ENCODE measurements at places on chromosomes 13 and 19. TPM values are rescaled to one million over a fixed set of nuclear protein-coding genes. Genes with fewer than 3 reads are reported as not detected.

DNA sequence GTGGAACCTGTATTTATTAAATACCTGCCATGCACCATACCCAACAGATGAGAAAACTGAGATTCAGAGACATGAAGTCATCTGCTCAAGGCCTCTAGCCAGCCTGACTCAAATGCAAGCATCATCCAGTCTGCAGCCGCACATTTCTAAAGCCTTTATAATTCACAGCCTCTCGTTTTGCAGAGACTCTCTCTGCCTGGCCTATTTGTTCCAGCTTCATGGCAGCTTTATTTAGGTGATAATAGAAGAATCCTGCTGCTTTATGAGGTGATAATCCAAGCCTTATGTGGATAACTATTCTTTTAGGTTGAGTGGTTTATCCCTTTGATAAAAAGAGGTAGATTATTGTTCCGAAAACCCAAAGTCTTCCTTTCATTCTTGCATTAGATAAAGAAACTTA is 58.4 kb downstream of the OXGR1 start:
- no peak for DNase-seq

DNA sequence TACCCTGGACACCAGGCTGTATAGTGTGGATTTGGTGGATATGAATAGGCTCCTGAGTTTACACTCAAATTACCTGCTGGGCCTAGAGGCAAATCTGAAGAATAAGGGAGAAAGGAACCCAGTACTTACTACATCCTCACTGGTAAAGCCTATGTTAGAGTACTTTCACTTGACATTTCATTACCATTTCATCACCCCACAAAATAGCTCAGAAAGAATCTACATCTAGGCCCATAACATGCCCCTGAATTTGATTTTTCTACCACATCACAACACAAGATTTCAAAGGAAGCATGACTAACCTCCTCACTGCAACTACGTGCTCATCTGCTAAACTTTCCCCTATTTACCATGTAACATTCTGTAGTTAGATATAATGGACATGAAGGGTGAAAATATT is 43.3 kb downstream of the VWA8 start:
- DNase-seq, result no peak

DNA sequence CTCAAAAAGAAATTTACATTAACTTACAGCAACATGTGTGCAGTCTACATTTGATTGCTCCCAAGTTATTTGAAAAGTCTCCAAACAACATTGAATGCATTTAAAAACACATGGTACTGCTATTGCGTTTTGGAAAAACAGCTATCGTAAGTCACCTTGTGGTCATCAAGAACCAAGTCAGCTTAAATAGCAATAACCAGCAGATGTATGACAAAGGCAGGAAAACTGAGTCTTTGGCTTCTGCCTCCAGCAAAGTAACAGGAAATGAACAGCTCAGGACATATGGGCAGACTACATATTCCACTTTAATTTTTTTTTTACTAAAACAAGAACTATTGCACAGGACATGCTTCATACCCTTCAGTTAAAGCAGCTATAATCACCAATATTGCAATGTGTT is 580.6 kb upstream of the SPRY2 start:
- no peak for DNase-seq

- peak; percentile 70 for DNase-seq
Observed at GRCh38 chr13:20495087-20496023, 30.3 kb downstream of the CRYL1 start.

GRCh38 chr19:42363614-42364346 is 26.3 kb downstream of the CNFN start:
- DNase-seq, result no peak

DNA sequence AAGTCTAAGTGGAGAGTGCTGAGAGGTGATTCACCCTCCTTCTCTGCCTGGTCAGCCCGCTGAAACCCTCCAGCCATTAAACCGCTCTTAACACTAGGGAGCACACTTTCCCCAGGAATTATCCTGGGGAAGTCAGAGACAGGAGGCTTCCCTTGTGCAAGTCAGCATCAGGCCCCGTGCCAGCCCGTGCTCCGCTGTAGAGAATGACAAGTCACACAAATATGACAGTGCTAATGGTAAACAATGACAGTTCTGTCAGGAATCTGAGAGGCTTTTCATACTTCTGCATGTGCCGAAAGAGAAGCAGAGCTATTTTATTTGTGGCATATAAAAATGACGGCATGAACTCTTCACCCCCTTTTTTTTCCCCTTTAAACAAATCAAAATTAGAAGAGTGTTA is 816.9 kb upstream of the SLC10A2 start:
- DNase-seq, result no peak

DNA sequence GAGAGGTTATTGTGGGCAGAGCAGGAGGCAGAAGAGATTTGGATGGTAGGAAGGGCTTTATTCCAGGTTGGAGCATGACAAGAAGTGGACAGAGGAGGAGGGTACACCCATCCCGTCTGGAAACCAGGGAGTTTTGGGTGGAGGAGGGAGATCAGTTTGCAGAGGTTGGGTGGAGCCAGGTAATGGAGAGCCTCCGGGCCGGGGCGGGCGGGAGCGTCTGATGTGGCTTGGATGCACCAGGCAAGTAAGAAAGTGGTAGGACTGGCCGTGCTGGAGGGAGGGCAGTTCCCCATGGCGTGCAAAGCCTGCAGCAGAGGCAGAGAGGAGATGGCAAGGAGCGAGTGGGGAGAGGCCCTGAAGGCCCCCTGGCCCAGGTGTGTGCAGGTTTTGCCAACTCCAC is 10.9 kb downstream of the IGFLR1 start:
- no peak for DNase-seq

Gene ADAMTSL5
- 3.6 TPM for total RNA-seq

- no peak for DNase-seq
Observed at GRCh38 chr13:37369616-37370015, 229.0 kb downstream of the POSTN start.

DNA sequence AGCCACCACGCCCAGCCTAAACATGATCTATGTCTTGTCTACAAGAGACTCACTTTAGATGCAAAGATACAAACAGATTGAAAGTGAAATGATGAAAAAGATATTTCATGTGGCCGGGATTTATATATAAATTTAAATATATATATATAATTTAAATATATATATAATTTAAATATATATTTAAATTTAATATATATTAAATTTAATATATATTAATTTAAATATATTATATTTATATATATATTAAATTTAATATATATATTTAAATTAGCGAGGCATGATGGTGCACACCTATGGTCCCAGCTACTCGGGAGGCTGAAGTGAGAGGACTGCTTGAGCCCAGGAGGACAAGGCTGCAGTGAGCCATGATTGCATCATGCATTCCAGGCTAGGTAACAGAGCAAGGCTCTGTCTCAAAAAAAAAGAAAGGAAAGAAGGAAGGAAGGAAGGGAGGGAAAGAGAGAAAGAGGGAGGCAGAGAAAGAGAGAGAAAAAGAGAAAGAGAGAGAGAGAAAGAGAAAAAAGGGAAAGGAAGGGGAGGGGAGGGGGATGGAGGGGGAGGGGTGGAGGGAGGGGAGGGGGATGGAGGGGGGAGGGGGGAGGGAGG is 7.0 kb upstream of the EVI5L start:
- DNase-seq, result no peak

DNA sequence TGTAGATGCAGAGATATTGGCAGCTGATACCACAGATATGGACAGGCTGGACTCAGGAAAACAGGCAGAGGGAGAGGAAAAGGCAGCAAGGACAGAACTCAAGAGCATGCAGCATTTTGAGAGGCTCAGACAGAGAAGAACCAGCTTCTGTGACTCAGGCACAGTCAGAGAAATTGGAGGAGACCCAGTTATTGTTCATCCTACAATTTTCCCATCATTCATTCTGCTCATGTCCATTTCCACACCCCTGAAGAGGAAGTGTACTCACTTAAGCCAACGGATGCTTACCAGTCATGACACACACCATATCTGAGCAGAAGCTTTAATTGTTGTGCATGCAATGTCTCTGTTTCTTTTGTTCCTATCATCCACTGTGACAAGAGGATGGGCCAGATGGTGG is 359.8 kb upstream of the HTR2A start:
- no peak for DNase-seq

GRCh38 chr13:76745261-76746200 is 140.7 kb downstream of the KCTD12 start:
- DNase-seq, result no peak

Gene ARL11
- 0.50 TPM for total RNA-seq

Gene SLC46A3
- 18.9 TPM for total RNA-seq

DNA sequence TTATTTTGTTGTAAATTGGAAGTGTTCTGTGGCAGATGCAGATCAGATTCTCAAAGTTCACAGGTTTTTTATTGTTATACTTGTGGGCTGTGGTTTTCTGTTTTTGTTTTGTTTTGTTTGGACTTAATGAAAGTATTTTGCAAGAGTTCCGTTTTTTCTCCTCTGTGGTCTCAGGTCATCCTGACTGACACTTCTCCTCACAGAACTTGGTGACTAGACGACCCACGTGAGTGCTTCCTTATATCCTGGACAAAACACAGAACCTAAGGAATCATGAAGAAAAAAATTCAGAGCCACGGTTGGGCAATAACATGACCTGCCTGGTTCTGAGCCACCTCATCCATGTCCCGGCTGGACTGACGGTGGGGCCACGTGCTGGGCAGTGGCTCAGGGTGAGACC is 2.5 kb upstream of the RFPL4AL1 start:
- DNase-seq, result no peak

DNA sequence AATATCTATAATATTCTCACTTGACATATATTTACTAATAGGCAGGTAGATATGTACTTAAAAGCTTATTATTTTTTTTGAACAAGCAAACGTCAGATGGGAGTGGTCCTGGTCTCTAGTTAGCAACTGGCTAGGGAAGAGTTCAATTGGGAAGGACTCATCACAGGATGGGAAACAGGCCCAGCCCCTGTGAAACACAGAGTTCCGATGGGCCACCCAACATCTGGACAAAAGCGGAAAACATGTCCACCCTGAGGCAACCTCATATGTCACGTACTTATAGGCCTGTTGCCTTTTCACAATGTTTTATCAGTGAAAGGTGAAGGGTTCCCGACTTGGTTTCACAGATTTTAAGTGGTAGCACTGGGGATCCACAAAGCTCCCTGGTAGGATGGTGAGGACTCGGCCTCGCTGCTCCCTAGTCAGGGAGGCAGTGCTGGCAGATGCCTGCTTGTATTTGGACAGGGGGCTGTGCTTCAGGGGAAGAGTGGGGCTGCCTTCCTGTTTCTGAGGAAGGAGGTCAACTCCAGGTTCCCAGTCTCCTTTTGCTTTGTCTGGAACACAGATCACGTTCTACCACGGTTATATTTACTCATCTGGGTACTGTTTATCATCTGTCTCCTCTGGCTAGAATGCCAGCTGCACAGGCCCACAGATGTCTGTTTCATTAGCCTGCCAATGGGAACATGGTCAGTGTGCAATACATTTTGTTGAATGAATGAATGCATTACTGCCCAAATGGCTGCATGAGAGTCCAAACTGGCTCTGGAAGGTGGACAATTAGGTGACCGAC is 49.4 kb upstream of the SLC15A1 start:
- DNase-seq, result no peak

DNA sequence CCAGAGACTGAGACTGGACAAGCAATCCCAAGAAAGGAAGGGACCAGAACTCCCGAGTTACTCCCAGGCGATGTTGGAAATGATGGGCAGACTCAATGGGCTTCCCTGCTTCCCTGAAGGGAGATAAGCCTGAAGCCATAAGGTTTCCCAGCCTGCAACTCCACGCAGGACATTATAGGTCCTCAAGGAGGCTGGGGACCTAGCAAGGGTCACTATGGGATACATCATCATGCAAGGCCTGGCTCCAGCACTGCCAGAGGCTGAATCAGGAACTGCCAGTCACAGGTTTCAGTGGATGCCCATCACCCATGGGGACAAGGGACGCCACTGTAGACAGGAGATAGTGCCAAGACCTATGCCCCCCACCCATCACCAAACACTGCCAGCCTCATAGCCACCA is 338.7 kb downstream of the IRS2 start:
- DNase-seq, result no peak

- DNase-seq, result no peak
Observed at GRCh38 chr19:11019262-11019661, 58.4 kb downstream of the SMARCA4 start.

Gene KLF1
- not detected for total RNA-seq

Gene ATP5F1D
- total RNA-seq, result 108 TPM

GRCh38 chr19:6076675-6077463 is 33.4 kb downstream of the RFX2 start:
- no peak for DNase-seq

Gene CALR3
- total RNA-seq, result not detected

Gene CYP4F11
- total RNA-seq, result not detected

Gene ALG5
- total RNA-seq, result 25.5 TPM

Gene LILRB1
- 0.64 TPM for total RNA-seq

GRCh38 chr13:97342136-97342535 is 91.8 kb upstream of the RAP2A start:
- no peak for DNase-seq

- DNase-seq, result no peak
Observed at GRCh38 chr13:47188802-47189201, 291.9 kb upstream of the HTR2A start.

Gene MICOS13
- total RNA-seq, result 40.5 TPM

- no peak for DNase-seq
Observed at GRCh38 chr13:69155136-69155535, 952.5 kb upstream of the ATXN8OS start.

DNA sequence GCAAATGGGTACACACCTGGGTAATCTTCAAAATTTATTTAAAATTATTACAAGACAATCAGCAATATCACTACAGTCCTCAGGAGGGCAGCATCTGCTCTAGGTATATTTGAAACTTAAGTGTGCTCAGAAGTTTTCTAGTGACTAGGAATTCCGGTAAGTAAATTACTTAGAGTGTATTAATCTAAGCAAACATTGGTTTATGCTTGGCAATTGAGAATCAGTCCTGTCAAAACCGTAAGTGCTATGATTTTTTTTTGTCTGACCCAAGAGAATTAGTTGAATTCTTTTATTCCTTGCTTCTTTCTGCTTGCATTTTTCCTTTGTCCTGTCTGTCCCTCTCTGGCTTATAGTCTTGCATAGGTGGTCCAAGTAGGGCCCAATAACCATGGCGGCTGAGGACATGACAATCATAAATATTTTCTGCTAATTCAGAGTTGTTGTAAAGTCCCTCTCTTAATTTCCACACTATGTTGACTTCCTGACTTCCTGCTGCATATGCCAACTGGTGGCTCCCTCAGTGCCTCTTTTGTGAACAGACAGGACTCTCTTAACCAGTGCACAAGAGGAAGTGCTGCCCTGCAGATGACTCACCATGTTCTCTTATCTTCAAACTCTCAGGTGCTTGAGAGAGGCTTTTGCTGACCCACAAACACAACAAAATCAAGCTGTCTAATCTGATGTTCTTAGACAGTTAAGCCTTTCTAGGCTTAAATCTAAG is 82.2 kb downstream of the SLAIN1 start:
- DNase-seq, result peak; percentile 31

Data from CD4-positive, alpha-beta memory T cell (primary cell).